ENCODE measurements at places on chromosomes 6 and 20. TPM values are rescaled to one million over a fixed set of nuclear protein-coding genes. Genes with fewer than 3 reads are reported as not detected.

The HCRTR2 gene
- not detected for total RNA-seq

The SLC13A3 gene
- total RNA-seq = 1.6 TPM

GRCh38 chr6:12097791-12098190 lies 85.7 kb downstream of the HIVEP1 start:
- no peak for DNase-seq

DNA sequence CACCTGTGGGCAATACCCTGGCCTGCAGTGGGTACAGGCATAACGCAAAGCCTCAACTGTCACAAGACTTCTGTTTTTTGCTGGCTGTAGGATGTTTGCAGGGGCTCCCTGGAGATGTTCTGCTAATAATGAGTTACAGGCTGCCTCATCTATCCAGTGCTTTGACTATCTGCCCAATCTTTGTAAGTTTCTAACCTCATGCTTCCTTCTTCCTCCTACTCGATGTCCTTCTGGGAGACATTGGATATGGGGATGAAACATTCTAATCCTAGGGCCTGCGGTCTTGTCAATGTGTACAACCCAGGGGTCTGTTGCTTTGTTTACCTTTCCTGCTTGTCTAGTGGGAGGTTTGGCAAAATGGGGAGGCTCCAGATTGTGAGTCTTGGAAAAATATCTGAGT lies 136.8 kb upstream of the TCF21 start:
- no peak for DNase-seq

GRCh38 chr6:14646371-14646770 lies 528.8 kb downstream of the CD83 start:
- DNase-seq = no peak

DNA sequence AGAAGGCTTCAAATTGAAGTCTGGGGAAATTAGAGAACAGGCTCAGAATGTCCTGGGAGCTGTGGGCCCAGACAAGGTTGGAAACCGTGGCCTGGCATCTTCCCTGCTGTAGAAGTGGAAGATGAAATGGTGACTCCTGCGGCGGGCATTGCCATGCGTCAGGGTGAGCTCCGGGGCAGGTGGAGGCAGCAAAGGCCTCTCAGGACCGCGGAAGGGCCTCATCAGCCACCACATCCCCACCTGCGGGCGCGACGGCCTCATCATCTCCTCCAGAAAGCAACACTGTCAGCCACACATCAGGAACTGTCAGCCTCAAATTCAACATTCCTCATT lies 161.7 kb downstream of the SYNDIG1 start:
- DNase-seq = no peak

Measured in epithelial cell of proximal tubule (primary cell).